Suppressor macrophage (primary cell): ENCODE measurements at places on chromosomes 2 and 18.

GRCh38 chr2:236862961-236863728, 222.5 kb upstream of the COPS8 start:
- DNase-seq, result peak; percentile 10

DNA sequence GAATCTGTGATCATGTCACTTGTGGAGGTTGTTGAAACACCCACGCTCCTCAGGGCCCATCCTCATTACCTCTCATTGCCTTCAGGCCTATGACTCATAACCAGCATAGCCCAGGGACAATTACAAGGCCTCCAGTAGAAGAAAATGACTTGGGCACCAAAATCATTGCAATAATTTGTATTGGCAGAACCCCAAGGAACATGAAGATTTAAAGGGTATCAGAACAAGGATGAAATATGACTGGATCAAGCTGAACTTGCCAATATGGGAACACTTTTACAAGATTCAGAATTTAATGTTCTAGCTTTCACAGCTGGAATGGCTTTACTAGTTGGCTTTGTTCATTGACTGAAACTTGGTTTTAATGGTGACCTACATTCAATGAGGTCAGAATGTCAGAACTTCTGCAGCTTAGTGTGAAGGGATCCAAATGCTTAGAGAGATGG, 156.4 kb downstream of the COPS8 start:
- DNase-seq, result peak; percentile 50

- DNase-seq, result no peak
Measured at GRCh38 chr18:23871410-23871809, 143.1 kb upstream of the TTC39C start.

DNA sequence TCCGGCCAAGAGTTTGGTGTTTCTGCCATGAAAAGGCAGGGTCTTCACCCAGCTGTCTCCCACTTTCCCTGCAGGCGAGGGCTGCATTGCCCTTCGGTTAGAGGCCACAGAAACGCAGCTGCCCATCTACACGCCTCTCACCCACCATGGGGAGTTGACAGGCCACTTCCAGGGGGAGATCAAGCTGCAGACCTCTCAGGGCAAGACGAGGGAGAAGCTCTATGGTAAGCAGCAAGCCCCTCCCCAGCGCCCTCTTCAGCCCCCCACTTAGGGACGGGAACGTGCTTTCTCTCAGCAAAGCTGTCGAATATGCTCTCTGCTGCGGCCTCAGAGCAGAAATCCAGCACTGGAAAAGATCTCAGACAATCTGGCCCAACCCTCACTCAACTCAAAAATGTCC, 57.7 kb upstream of the ATG16L1 start:
- no peak for DNase-seq

- no peak for DNase-seq
Measured at GRCh38 chr2:2014251-2014771, 270.0 kb upstream of the PXDN start.

DNA sequence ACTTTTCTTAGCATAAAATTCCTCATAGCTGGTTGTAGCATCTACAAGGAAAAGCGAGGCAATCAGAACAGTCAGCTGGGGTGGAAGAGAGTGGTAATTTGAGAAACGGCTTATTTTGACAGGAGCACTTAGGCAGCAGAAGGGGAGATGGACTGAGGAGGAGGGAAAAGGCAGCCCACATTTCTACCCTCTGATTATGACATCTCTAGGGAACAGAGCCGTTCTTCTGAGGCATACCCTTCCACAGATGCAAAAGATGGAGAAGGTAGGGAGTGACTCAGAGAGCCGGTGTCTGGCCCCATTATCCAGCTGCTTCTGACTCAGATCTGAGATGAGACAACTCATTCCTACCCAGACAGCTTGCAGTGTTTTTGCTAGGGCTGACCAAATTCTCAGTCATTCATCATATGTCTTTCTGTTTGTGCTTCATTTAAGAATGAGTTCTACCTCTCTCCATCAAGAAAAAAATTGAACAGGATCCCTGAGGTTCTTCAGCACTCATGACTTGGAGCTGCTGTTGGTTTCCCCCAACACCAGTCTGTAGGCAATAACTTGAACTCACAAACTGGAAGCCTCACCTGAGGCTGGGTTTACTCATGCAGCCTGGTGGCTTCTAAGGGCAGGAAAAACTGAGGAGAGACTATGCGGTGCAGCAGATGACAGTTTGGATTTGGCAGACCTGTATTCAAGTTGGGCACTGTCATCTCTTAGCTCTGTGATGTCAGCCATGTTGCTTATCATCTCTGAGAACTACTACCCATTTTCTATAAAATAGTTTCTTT, 15.9 kb upstream of the SEC11C start:
- no peak for DNase-seq

- DNase-seq, result no peak
Measured at GRCh38 chr2:192026059-192026824, 168.5 kb downstream of the TMEFF2 start.
